ENCODE measurements at places on chromosomes 5 and 9.

DNA sequence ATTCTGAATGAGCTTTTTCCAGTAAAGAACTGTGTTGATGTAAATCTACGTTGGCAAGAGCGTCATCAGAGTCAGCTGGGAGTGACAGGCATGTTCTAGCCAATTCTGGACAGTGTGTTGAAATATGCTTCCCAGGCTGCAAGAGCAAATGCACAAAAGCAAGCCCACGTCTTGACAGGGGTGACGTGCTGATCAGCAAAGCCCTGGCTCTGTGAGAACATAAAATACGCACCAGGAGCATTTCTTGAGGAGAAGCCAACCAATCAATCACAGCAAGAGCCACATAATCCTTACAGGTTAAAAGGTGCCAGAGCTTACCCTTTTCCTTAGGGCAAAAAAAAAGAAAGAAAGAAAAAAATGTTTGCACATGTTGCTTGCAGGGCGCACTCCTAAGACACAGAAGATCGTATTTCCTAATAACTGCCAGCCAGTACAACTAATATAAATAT lies 148.1 kb downstream of the PDE4D start:
- no peak for DNase-seq

DNA sequence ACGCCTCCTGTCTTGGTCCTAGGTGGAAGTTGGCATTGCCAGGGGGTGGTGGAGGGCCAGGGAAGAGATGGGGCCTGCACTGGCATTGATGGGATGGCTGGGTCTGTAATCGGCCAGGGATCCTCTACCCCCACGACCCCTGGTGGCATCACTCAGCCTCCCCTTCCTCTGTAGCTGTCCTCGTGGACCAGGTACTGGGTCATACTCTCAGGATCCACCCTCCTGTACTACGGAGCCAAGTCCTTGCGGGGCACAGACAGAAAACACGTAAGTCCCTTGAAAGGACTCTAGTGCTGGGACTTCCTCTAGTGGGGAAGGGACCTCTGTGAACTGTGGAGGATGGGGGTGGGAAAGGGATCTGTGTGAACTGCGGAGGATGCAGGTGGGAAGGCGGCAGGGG lies 52.1 kb upstream of the GARNL3 start:
- DNase-seq, result no peak

DNA sequence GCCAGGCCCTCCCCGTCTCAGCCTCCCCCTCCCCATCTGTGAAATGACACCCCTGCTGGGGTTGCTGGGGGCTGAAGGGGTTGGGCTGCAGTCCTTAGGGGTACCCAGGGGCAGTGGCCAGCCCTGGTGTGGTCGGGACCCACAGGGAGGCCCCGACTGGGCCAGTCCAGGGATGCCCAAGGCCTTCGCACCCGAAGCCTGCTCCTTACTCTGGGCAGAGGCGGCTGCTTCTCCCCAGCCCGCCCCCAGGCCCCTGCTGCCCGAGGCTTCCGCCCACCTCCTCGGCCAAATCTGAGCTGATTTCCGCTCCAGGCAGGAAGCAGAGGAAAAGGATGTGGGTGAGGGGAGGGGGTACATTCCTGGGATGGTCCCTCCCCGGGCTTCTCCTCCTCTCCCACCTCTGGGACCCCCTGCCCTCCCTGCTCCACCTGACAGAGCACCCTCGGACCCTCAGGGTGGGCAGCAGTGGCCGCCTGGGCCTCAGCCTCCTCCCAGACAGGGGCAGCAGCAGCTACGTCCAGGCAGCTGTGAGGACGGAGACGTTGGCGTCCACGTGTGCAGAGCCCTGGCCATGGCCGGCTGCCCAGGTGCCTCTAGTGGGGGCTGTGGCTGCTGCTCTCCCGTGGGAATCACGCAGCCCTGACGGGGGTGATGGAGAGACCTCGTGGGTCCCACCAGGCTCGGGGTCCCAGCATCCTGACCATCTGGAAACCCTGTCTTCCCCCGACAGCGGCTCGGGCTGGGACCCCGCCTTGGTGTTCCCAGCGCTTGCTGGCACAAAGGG lies 4.2 kb upstream of the NRARP start:
- no peak for DNase-seq

DNA sequence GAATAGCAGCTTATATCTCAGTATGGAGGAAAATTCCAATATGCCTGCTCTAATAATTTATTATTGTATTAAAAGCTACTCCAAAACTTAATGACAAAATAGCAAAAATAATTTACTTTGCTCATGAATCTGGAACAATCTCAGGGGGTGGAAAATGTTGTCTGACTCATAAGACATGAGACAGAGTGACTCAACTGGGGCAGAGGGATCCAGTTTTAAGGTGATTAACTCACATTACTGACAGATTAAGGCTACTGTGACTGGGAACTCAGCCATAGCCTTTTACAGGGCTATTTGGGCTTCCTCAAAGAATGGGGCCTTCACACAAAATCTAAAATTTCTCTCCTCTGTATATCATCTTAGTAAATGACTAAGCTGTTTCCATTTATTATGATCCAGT lies 1172.9 kb downstream of the CDH12 start:
- DNase-seq, result peak; percentile 65

GRCh38 chr5:149002761-149003689 lies 59.8 kb downstream of the SH3TC2 start:
- no peak for DNase-seq

- no peak for DNase-seq
Measured at GRCh38 chr9:131270171-131271015, 5.9 kb downstream of the FAM78A start.

DNA sequence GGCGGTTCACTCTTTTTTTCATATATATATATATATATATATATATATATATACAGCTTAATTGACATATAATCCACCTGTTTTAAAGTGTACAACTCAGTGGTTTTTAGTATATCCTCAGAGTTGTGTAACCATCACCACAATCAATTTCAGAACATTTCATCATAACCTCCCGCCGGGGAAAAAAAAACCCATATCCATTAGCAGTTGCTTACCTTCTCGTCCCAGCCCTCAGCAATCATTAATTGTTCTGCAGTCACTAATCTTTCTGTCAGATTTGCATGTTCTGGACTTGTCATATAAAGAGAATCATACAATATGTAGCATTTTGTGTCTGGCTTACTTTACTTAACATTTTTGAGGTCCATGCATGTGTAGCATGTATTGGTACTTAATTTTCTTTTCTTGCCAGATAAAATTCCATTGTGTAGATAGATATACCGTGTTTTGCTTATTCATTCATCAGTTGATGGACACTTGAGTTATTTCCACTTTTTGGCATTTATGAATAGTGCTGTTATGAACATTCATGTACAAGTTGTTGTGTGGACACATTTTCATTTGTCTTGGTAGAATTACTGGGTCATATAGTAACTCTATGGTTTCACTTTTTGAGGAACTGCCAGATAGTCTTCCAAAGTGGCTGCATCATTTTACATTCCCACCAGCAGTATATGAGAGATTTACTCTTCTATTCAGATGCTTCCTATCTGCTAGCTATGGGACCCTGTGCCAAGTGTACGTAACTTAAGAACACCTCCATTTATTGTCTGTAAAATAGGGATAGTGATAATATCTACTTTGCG lies 3.5 kb upstream of the RNF145 start:
- no peak for DNase-seq

- DNase-seq, result no peak
Measured at GRCh38 chr9:36218411-36218901, 27.7 kb downstream of the CLTA start.

GRCh38 chr9:113753398-113754119 lies 122.5 kb upstream of the ZNF618 start:
- DNase-seq, result no peak

DNA sequence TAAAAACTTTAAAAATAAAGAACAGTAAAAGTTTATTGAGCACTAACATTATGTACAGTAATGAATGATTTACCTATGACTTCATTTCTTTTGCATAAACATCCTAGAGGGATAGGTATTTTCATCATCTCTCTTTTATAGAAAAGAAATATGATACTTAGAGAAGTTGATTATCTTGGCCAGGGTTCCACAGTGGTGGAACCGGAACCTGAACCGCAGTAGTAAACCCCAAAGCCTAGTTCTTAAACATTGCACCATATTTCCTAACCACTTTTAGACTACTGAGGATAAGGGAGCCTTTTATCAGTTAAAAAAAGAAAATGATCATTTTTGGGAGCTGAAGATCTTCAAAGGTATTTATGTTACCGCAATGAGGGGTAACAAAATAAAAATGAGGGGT lies 205.7 kb upstream of the SGCD start:
- DNase-seq, result no peak

DNA sequence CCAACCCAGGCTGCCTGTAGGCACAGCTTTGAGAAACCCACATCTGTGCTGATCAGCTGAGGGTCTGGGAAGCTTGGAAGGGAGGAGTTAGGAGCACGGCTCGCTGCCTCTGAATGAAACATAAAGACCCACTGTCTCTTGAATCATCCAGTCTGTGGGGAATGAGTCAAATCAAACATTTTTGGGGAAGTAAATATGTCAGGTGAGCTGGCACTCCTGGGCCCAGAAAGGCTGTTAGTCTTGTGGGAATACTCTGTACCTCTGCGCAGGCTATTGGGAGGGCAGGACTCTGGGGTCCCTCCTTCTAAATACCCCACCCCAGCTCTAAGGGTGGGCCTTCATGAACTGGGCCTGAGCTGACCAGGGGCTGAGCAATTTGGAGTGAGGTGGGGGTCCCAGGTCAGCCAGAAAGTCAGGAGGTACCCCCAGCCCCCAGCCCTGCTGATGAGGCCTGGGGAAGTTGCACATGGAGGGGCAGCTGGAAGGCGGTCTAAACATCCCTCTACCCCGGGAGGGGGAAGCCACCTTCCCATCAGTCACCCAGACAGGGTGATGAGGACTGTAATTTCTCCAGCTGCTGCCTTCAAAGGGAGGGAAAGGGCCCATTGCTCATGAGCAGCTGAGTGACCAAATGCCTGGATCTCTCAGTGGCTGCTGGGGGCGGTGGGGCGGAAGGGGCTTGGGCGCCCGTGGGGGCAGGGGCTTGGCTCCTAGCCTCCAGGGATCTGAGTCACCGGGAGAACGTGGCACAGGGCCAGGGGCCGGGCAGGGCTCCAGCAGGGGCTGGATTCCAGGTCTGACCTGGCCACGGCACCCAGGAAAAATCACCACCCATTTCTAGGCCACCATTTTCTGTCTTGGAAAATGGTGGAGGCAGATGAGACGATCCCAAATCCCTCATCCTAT lies 10.8 kb downstream of the FIBCD1 start:
- peak; percentile 82 for DNase-seq

GRCh38 chr9:128912270-128912853 lies 8.4 kb upstream of the PHYHD1 start:
- DNase-seq, result peak; percentile 77

GRCh38 chr9:17121264-17121663 lies 13.6 kb upstream of the CNTLN start:
- no peak for DNase-seq

DNA sequence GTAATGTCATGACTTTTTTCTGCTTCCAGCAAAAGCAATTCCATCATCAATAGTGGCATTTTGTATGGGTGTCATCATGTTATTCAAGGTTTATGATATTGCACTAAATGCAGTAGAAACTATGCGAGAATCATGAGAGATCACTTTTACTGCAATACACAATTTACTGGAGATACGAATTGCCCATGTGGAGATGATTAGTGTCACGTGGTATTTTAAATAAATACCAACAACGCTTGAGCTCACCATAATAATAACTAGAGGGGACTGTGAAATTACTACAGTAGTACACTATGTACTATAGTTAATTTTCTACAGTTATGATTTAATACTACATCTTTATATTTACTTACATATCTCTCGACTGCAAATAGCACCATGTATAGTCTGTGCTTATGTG lies 49.7 kb downstream of the FAM174A start:
- no peak for DNase-seq

- DNase-seq, result no peak
Measured at GRCh38 chr5:94793113-94793815, 174.8 kb downstream of the SLF1 start.

DNA sequence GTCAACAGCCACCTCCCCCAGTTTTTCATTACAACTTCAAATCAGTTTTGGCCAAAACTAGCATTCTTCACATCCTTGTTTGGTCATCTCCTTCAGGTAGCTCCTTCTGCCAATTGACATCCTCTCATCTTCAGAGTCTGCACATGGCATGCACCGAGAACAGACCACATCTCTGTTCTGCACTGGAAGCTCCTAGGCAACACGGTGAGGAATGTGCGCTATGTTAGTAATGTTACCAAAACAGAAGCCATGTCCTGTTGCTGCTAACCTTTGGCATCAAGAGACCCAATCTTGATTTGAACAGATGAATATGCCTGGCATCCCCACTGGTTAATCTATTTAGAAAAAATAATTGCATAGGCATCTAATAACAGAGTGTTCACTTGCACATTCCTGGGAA lies 5.1 kb upstream of the HK3 start:
- no peak for DNase-seq

All from HS-27A (cell line).